ENCODE measurements at places on chromosomes 1 and 21.

DNA sequence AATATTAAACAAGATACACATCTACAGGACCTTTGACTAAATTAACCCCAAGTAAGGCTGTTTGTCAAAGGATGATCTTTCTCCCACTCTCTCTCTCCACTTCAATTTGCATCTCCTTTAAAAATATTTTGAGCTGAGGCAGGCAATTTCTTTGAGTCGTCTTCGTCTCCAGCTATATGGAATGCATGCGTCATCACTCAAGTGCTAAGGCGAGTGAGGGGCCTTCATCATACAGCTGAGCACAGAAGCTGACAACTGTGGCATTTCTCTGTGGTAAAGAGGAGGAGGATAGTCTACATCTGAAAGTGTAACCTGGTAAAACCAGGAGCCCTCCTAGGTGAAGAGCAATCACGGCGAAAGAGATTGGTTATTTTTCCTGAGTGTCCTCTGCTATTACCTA lies 7.6 kb downstream of the EPHX4 start:
- no peak for DNase-seq

DNA sequence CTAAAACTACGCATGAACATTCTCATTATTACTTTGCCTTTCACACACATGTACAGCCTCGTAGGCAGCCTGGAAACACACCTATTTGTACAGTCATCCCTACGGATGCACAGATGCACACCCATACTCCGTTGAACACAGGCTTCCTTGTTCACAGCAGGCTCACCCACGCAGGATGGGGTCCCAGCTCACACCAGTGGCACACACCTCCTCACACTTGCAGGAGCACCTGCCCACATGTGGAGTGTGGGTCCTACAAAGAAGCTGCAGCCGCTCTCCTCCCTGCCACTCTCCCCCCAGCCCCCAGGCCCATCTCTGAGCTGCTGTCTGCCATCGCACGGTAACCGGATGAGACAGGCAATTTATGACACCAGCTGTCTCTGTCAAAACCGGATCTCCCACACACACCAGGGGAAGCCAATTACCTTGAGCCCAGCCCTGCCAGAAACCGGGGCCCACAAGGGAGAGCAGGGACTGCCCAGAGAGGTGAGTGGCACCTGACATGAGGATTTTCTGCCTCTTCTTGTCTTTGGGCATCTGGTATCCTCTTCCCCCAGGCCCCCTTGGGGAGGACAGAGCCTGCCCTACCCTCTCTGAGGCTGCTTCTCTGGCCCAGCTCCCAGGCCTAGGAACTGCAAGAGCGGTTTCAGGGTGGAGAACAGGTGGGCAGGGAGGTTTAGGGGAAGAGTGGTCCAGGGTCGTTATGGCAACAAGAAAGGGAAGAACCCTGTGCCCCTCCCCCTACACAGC lies 175.4 kb downstream of the IGSF21 start:
- no peak for DNase-seq

GRCh38 chr1:104746994-104747393 lies 997.3 kb downstream of the AMY1C start:
- DNase-seq: no peak

GRCh38 chr1:111463029-111463683 lies 10.6 kb upstream of the C1orf162 start:
- peak; percentile 82 for DNase-seq

GRCh38 chr1:86154571-86155050 lies 2.0 kb downstream of the COL24A1 start:
- DNase-seq: peak; percentile 28

GRCh38 chr1:77926561-77927357 lies 38.3 kb downstream of the NEXN start:
- DNase-seq: no peak

GRCh38 chr1:87450136-87450535 lies 121.5 kb downstream of the LMO4 start:
- no peak for DNase-seq

- no peak for DNase-seq
Observed at GRCh38 chr1:195328681-195329080, 1279.6 kb downstream of the KCNT2 start.

DNA sequence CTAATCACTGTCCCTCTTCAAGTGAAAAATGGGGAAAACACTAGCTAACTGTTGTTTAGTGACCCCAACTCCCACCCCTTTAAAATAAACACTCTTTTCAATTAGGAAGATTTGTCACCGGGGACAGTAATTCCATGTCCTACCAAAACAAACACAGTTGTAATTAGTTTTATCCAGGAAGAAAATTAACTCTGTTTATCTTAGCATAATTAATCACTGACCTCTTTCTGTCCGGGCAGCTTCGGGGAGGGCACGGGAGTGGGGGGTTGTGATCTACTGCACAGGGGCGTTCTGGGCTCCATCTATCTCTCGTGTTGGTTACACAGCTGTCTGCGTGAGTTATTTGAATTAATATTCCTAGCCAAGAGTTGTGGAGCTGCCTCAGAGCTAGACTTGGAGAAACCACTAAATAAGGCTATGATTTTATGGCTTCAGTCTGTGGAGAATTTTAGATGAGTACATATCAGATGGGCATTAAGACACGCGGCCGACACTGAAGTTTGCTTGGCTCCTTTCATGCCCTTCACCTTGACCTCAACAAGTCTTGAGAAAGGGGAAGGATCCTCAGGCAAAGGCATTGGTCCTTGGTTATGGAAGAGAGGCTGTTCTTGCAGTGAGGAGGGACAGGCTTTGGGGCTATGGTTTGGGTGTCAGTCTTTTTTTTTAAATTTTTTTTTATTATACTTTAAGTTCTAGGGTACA lies 102.0 kb upstream of the TRABD2B start:
- no peak for DNase-seq

DNA sequence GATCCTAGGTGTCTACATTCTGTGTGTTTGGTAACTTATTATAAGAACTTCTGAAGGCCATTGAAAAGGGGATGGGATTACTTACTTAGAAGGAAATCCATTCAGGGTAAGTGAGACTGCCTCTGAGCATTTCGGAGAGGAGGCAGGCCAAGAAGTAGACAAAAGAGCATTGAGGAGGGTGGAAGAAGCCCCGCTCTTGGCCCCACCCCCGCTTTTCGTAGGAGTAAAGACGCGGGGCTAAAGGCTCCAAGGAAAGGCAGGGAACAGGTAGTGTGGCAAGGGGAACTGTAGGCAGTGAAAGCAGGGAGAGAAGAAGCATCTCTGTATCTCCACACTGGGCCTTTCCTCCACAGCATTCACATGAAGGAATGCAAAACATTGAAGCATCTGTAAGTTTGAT lies 51.8 kb upstream of the GRIK1 start:
- DNase-seq: no peak

DNA sequence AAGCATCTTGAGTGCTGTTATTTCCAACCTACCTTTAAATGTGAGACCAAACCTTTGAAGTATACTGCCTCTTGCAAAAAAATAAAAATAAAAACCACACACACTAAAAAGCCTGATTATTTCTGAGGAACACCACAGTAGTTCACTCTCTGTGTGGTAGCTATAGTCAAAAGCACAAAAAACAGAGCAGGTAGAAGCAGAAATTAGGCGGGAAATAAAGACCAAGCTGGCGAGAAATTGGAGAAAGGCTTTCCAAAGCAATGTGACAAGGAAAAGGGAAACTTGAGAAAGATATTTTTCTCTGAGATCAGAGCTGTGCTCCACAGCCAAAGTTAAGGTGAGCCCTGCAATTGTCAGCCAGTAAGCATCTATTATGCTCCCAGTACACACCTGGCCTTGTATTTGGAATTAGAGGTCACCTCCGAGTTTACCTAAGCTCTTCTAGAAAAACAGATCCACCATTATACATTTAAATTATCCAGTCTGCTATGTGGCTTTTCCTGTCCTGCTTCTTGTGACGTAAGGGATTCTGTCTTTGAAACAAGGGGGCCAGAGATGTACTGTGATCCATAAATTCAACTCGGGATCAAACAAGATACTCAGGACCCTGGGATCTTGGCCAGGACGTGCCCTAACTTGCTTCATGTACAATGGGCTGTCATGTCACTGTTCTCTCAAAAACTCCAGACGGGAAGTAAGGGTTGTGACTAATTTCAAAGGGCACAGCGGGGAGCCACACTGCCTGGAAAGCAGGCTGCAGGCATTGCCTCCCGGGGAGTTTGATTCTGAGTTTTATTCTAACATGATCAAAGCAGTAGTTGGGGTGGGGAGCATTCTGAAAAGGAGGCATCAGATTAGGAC lies 39.8 kb upstream of the RAB4A start:
- DNase-seq: no peak

DNA sequence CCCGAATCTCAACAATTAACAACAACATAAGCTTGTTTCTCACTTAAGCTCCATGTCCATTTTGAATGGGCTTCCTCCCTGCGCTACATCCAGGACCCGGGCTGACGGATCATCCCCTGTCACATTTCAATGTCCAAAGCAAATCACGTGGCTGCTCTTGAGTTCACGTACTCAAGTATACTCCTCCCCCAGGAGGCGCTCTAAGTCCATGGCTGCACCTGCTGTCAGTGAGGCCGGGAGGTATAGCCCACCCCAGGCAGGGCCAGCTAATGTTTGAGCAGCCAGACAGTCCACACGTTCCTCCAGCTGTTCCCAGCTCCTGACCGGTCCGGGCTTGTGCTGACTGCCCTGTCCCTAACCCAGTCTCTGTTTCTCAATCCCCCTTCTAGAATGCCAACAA lies 220.8 kb downstream of the SLC35F3 start:
- DNase-seq: no peak

DNA sequence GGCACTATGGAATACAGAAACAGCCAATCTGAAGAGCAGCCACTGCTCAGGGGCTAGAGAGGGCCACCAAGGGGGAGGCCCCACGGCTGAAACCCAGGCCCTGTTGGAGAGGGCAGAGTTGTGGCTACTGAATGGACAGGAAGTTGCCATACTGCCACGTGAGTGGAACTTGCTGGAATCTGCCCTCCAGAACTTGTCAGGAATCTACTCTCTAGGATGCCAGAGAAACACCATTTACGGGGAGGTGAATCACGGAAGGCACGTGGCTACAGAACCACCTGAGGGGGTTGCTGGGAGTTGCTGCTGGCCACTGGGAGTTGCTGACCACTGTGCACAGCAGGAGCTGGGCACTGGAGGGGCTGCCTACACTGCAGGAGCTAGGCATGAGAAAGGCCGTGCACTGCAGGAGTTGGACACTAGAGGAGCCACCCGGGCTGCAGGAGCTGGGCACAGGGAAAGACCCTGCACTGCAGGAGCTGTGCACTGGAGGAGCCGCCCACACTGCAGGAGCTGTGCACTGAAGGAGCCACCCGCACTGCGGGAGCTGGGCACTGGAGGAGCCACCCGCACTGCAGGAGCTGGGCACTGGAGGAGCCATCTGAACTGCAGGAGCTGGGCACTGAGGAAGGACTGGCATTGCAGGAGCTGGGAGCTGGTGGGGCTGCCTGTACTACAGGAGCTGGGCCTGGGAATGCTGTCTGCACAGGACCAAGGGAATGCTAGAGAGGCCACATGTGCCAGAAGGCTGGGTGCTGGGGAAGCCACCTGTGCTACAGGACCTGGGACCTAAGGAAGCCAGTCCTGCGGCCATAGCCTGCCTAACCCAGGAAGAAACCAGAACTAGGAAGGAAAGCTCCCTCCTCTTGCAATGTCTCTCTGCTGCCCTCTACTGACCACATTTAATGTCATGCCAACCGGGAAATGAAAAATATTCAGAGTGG lies 343.4 kb downstream of the MATN1 start:
- peak; percentile 68 for DNase-seq

- DNase-seq: no peak
Observed at GRCh38 chr1:24463776-24464735, 38.6 kb upstream of the RCAN3 start.

DNA sequence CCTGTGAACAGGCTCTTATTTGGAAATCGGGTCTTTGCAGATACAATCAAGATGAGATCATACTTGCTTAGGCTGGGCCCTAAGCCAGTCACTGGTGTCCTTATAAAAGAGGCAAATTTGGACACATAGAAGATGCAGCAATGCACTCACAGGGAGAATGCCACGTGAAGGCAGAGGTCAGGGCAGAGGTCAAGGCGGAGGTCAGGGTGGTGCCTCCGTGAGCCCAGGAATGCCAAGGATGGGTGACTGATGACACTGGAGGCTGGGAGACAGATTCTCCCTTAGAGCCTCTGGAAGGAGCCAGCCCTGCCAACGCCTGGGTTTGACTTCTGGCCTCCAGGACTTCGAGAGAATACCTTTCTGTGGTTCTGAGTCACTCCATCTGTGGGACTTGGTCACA lies 22.8 kb upstream of the C1orf174 start:
- DNase-seq: no peak

Data from fibroblast of mammary gland (primary cell).